ENCODE measurements at places on chromosomes 1 and 21. TPM values are rescaled to one million over a fixed set of nuclear protein-coding genes. Genes with fewer than 3 reads are reported as not detected.

The CTSK gene
- 11.9 TPM for total RNA-seq

- no peak for DNase-seq
- H3K27me3 ChIP-seq = no peaks in the 10 kb centered on the region
- no peaks in the 10 kb centered on the region for H3K36me3 ChIP-seq
- H3K4me3 ChIP-seq = no peak overlapping the region
Measured at GRCh38 chr1:20010016-20010415, 30.6 kb upstream of the PLA2G2A start.

The RGSL1 gene
- not detected for total RNA-seq

The FCRL6 gene
- not detected for total RNA-seq

GRCh38 chr1:19644681-19645410 lies 735 bp downstream of the NBL1 start:
- DNase-seq = peak; percentile 27
- no peaks in the 10 kb centered on the region for H3K27me3 ChIP-seq
- H3K4me3 ChIP-seq = peak overlapping the region; percentile 9
- H3K36me3 ChIP-seq = no peaks in the 10 kb centered on the region

DNA sequence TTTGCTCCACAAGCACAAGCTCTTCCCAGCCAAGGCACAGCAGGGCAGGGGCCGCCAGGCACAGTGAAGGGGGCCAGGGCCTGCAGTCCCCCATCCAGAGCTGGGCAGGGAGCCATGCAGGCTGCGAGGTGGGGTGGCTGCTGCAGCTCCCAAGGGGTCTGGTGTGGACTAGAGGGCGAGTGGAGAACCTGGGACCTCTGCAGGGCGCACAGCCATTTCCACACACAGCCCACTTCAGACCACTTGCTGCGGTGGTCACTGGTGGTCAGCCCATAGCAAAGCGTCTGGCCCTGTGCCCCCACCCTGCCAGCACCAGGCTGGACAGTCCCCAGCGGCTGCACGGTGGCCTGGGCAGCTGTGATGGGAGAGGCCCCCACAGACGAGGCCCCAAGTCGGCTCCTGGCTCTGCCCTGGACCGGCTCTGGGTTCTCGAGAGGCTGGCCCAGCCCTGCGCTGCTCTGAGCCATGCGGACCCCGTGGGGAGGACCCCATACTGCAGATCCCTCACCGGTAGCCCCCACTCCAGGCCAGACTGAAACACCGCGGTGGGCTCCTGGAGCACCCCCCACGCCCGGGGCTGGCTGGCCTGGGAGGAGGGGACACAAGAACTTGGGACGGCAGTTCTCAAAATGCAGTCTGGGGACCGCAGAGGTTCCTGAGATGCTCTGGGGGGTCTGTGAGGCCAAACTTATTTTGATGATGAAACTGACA lies 47.1 kb upstream of the COL6A2 start:
- H3K36me3 ChIP-seq = no peaks in the 10 kb centered on the region
- no peaks in the 10 kb centered on the region for H3K27me3 ChIP-seq
- no peak for DNase-seq
- H3K4me3 ChIP-seq = no peak overlapping the region

Measured in body of pancreas (tissue), 4 donors.